ENCODE measurements at places on chromosomes 5 and 9. TPM values are rescaled to one million over a fixed set of nuclear protein-coding genes. Genes with fewer than 3 reads are reported as not detected.

DNA sequence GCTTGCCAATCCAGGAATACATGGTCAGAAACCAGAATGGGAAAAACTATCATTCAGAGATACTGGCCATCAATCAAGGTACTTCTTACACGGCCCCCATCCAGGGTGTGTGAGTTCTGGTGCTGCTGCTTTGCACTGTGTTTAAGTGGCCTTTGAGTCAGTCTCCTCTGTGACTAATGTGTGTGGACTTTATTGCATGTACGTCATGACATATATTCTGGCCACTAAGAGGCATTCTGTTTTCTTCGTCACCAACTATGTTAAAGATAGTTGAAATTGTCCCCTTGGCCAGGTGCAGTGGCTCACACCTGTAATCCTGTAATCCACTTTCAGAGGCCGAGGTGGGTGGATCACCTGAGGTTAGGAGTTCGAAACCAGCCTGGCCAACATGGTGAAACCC lies 8.5 kb downstream of the EXOSC3 start:
- peaks cover 2% of the 10 kb centered on the region for H3K36me3 ChIP-seq
- H3K27ac ChIP-seq = no peak overlapping the region
- H3K27me3 ChIP-seq = no peaks in the 10 kb centered on the region
- H3K4me3 ChIP-seq = no peak overlapping the region

DNA sequence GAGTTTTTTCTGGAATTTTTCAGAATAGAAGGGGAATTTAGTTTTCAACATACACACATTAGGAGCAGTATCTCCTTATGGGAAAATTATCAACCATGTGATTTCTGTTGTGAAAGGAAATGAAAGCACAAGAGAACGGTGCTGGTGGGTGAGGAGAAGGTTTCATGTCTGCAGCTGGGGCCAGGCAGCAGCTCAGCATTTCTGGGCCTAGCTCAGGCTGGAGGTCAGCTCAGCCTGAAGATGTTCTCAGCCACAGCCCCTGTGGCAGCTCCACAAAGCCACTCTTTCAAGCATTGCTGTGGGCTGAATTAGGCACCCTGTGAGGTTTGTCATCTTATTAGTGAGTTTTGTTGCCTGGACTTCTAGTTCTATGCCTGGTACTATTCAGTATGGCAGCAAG lies 90.3 kb downstream of the DIRAS2 start:
- DNase-seq = no peak
- H3K27ac ChIP-seq = no peak overlapping the region
- H3K36me3 ChIP-seq = no peaks in the 10 kb centered on the region
- no peaks in the 10 kb centered on the region for H3K4me1 ChIP-seq
- H3K27me3 ChIP-seq = no peaks in the 10 kb centered on the region
- H3K4me3 ChIP-seq = no peak overlapping the region

- H3K27me3 ChIP-seq = no peaks in the 10 kb centered on the region
- H3K36me3 ChIP-seq = no peaks in the 10 kb centered on the region
- H3K27ac ChIP-seq = peak overlapping the region; percentile 51
- H3K4me3 ChIP-seq = no peak overlapping the region
Observed at GRCh38 chr9:111663301-111663823, 2.0 kb downstream of the GNG10 start.

GRCh38 chr5:123209502-123210027 lies 120.5 kb downstream of the PRDM6 start:
- no peak for DNase-seq
- no peaks in the 10 kb centered on the region for H3K4me1 ChIP-seq
- no peaks in the 10 kb centered on the region for H3K36me3 ChIP-seq
- no peak overlapping the region for H3K4me3 ChIP-seq

ENG gene
- 12.6 TPM for total RNA-seq

DNA sequence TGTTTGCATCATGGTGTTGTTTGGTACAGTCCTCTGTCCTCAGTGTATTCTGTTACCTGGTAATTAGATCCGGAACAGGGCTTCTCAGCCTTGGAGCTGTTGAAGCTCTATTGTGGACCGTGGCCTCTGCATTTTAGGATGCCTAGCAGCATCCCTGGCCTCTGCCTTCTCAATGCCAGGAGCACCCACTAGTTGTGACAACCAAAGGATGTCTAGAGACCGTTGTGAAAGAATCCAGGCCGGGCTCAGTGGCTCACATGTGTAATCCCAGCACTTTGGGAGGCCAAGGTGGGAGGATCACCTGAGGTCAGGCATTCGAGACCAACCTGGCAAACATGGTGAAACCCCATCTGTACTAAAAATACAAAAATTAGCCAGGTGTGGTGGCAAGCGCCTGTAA lies 159.6 kb downstream of the CACNA1B start:
- no peak overlapping the region for H3K4me3 ChIP-seq
- DNase-seq = no peak
- peaks cover 3% of the 10 kb centered on the region for H3K27me3 ChIP-seq
- H3K27ac ChIP-seq = no peak overlapping the region
- H3K4me1 ChIP-seq = no peaks in the 10 kb centered on the region

GRCh38 chr5:139404484-139404840 lies 573 bp upstream of the SPATA24 start:
- no peaks in the 10 kb centered on the region for H3K36me3 ChIP-seq
- no peaks in the 10 kb centered on the region for H3K27me3 ChIP-seq
- DNase-seq = no peak
- peaks cover 33% of the 10 kb centered on the region for H3K4me1 ChIP-seq
- H3K4me3 ChIP-seq = peak overlapping the region; percentile 73

GRCh38 chr5:177496727-177497291 lies 595 bp downstream of the PDLIM7 start:
- H3K4me1 ChIP-seq = peaks cover 52% of the 10 kb centered on the region
- H3K27ac ChIP-seq = no peak overlapping the region
- peaks cover 10% of the 10 kb centered on the region for H3K27me3 ChIP-seq
- no peaks in the 10 kb centered on the region for H3K36me3 ChIP-seq

DNA sequence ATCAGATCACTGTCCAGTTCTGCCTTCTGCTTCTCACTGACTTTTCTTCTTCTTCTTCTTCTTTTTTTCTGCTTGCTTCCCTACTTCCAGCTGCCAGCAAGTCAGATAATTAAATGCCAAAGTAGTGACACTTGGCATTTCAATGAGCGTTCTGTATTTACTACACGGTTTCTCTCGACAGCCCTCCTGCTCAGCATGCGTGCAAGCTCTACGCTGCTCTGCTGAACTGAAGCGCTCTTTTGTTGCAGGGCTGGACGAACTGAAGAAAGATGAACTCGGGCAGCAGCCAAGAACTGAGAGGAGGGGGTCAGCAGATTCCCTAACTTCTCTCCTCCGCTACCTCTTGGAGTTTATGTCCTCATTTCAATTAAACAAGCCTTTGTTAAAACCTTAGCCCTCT lies 319.1 kb downstream of the GLIS3 start:
- H3K27ac ChIP-seq = no peak overlapping the region
- H3K36me3 ChIP-seq = no peaks in the 10 kb centered on the region
- no peaks in the 10 kb centered on the region for H3K27me3 ChIP-seq

DNA sequence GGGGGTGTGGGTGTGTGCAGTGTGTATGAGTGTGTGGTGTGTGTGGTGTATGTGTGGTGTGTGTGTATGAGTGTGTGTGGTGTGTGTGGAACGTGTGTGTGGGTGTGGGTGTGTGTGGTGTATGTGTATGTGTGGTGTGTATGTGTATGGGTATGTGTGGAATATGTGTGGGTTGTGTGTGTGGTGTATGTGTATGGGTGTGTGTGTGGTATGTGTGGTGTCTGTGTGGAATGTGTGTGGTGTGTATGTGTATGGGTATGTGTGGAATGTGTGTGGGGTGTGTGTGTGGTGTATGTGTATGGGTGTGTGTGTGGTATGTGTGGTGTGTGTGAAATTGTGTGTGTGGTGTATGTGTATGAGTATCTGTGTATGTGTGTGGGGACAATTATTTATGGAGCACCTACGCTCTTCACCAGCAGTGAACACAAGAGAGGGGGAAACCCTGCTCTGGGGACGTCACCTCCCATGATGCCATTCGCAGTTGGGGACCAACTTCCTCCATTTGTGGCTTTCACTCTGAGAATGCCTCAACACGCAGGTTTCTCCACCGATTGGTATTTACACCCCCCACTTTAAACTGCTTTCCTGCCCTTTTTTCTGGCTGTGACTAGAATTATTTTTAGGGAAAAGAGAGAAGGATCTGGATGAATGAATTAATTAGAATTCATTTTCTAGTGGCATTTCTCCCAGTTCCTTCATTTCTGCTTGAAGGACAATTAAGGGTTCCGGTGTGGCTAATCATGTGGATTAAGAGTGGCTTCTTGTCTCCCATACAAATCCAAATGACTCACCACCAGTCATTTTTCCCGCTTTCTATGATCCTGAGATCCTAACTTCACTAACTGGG lies 238.1 kb downstream of the ROR2 start:
- peaks cover 15% of the 10 kb centered on the region for H3K4me1 ChIP-seq
- H3K4me3 ChIP-seq = peak overlapping the region; percentile 47
- peak; percentile 90 for DNase-seq

FXN gene
- total RNA-seq = 8.0 TPM

DNA sequence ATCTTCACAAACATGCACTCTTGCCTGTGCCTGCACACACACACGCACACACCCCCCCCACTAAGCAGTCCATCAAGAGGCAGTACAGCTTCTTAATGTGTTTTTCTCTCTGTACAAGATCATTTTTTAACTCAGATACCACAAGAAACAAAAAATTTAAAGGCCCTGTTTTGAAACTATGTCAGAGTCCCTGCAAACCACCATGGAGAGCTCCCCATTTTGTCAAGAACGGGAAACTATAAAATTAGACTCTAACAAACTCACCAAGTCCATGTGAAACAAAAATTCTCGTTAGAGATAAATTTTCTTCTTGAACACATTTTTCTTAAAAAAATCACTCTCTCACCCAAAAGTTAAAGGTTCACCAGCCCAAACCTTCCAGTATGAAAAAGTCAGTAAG lies 86.3 kb downstream of the ELAVL2 start:
- H3K36me3 ChIP-seq = no peaks in the 10 kb centered on the region
- H3K27me3 ChIP-seq = no peaks in the 10 kb centered on the region
- no peak for DNase-seq
- H3K4me1 ChIP-seq = no peaks in the 10 kb centered on the region
- no peak overlapping the region for H3K27ac ChIP-seq

- H3K27me3 ChIP-seq = no peaks in the 10 kb centered on the region
- H3K36me3 ChIP-seq = peaks cover 15% of the 10 kb centered on the region
- H3K4me1 ChIP-seq = no peaks in the 10 kb centered on the region
- no peak overlapping the region for H3K27ac ChIP-seq
- DNase-seq = no peak
- H3K4me3 ChIP-seq = no peak overlapping the region
Observed at GRCh38 chr5:135377751-135378680, 21.0 kb downstream of the MACROH2A1 start.

- no peak overlapping the region for H3K4me3 ChIP-seq
- H3K36me3 ChIP-seq = no peaks in the 10 kb centered on the region
Observed at GRCh38 chr5:96747720-96748119, 60.0 kb downstream of the ERAP1 start.

- no peak overlapping the region for H3K4me3 ChIP-seq
- H3K27ac ChIP-seq = peak overlapping the region; percentile 90
- peaks cover 99% of the 10 kb centered on the region for H3K4me1 ChIP-seq
Observed at GRCh38 chr5:132425009-132425937, 55.8 kb downstream of the SLC22A5 start.

DNA sequence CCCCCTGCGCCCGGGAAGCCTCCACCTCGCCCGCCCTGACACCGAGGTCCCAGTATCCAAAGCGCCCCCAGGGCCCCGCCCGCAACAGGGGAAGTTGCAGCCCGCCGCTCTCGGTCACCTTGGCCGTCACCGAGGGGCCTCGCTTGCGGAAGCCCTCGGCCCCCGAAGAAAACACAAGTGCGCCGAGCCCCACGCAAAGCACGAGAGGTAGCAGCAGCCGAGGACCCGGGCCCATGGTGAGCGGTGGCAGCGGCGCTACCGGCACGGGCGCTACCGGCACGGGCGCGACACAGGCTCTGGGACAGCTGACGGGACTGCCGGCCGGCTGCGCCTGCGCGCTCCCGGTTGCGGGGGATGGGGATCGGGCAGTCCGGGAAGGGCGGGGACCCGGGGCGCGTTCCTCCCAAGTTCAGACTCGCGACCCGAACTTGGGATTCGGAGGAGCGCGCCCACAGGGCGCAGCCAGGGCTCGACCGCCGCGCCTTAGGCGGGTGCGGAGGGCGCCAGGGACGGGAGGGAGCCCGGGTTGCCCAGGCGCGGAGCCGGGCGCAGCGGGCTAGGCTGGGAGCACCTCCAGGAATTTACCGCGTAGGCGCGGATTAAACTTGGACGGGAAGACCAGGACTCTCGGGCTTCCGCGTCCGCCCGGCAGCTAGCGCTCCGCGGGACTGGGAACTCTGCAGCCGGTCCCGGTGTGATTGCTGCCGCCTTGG lies at the start of gene PPIC:
Gene PPIC (minus strand): TSS at position 335 of the 713 bp plus-strand sequence. CDS start 100 bp downstream, at position 235.
- no peak within 1 kb of the TSS for H3K27ac ChIP-seq
- H3K4me3 ChIP-seq = peak within 1 kb of the TSS; percentile 62
- peaks cover 19% of the 10 kb centered on the region for H3K4me1 ChIP-seq
- H3K27me3 ChIP-seq = peaks cover 2% of the 10 kb centered on the region
- H3K36me3 ChIP-seq = no peaks in the 10 kb centered on the region
- peak; percentile 51 for DNase-seq

GRCh38 chr5:54030981-54031380 lies 279.4 kb downstream of the ARL15 start:
- H3K4me3 ChIP-seq = no peak overlapping the region
- no peaks in the 10 kb centered on the region for H3K36me3 ChIP-seq
- H3K27me3 ChIP-seq = no peaks in the 10 kb centered on the region

GRCh38 chr9:87071473-87071872 lies 124.2 kb upstream of the GAS1 start:
- no peak for DNase-seq
- H3K27me3 ChIP-seq = no peaks in the 10 kb centered on the region
- H3K4me3 ChIP-seq = no peak overlapping the region
- no peaks in the 10 kb centered on the region for H3K36me3 ChIP-seq

- H3K36me3 ChIP-seq = peaks cover 6% of the 10 kb centered on the region
- H3K4me3 ChIP-seq = no peak overlapping the region
- no peaks in the 10 kb centered on the region for H3K27me3 ChIP-seq
- no peaks in the 10 kb centered on the region for H3K4me1 ChIP-seq
- no peak overlapping the region for H3K27ac ChIP-seq
Observed at GRCh38 chr9:113156880-113157279, 6.1 kb downstream of the SLC31A2 start.

GDA gene
- not detected for total RNA-seq

GRCh38 chr5:95007921-95008597 lies 276.8 kb downstream of the MCTP1 start:
- H3K4me3 ChIP-seq = no peak overlapping the region
- no peak for DNase-seq

- no peaks in the 10 kb centered on the region for H3K27me3 ChIP-seq
- no peaks in the 10 kb centered on the region for H3K4me1 ChIP-seq
- H3K4me3 ChIP-seq = no peak overlapping the region
Observed at GRCh38 chr5:53019320-53019719, 30.2 kb downstream of the ITGA2 start.

Measured in B cell (primary cell).